Activated CD4-positive, alpha-beta T cell treated with anti-CD3 and anti-CD28 coated beads, Interleukin-2, amount 10 ng/mL, durations not matched to agents 24 days and 14 days (primary cell): ENCODE measurements at places on chromosomes 3 and 15. TPM values are rescaled to one million over a fixed set of nuclear protein-coding genes. Genes with fewer than 3 reads are reported as not detected.

Gene PODXL2
- total RNA-seq, result 9.2 and 9.8 TPM in 2 replicates

DNA sequence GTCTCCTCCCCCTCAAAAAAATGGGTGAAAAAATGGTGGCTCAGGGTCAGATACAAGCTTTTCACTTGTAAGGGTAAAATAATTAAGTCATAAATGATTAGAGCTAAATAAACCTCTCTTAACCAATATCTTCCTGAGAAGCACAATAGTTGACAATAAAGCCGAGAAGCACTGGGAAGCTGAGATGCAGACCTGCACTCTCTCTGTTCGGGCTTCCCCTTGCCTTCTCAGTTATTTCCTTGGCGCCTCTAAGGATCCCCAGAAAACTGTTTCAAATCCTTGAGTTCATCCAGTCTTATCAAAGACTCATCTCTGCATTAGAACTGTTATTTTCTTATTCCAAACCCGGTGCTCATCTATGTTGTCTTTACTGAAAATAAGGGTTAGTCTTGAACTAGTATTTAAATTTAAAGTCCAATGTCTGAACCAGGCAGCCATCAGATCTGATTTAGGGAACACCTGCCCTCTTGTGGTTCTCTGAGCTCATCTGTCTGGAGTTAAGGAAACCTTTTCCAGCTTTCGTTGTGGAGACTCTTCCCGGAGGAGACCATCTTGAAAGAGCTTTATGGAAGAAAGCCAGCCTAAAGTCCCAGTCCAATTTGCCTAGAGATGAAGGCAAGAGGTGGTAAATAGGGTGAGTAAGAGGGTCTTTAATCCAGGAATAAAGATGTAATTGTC, 256.4 kb upstream of the MCTP2 start:
- H3K36me3 ChIP-seq, result no peaks in the 10 kb centered on the region
- DNase-seq, result peak; percentile 40
- no peak overlapping the region for H3K4me3 ChIP-seq
- H3K4me1 ChIP-seq, result no peaks in the 10 kb centered on the region

Gene TTLL13
- 0.44 and 1.4 TPM in 2 replicates for total RNA-seq

GRCh38 chr3:160801386-160802118, 45.5 kb downstream of the PPM1L start:
- peak overlapping the region; percentile 71 for H3K4me3 ChIP-seq
- no peaks in the 10 kb centered on the region for H3K36me3 ChIP-seq
- H3K27ac ChIP-seq, result peak overlapping the region; percentile 84
- peaks cover 4% of the 10 kb centered on the region for H3K27me3 ChIP-seq

- H3K27me3 ChIP-seq, result no peaks in the 10 kb centered on the region
- no peak for DNase-seq
- H3K27ac ChIP-seq, result no peak overlapping the region
- H3K4me3 ChIP-seq, result no peak overlapping the region
- H3K4me1 ChIP-seq, result no peaks in the 10 kb centered on the region
Measured at GRCh38 chr3:177852001-177852807, 654.9 kb upstream of the TBL1XR1 start.

- no peak overlapping the region for H3K4me3 ChIP-seq
- no peaks in the 10 kb centered on the region for H3K36me3 ChIP-seq
- DNase-seq, result no peak
- H3K27ac ChIP-seq, result no peak overlapping the region
Measured at GRCh38 chr3:134622806-134623365, 27.9 kb downstream of the KY start.

Gene CHL1
- total RNA-seq, result not detected in 2 replicates

GRCh38 chr15:34239151-34239808, 14.5 kb downstream of the EMC4 start:
- peak overlapping the region; percentile 77 for H3K4me3 ChIP-seq
- no peaks in the 10 kb centered on the region for H3K27me3 ChIP-seq
- H3K27ac ChIP-seq, result peak overlapping the region; percentile 92
- peaks cover 21% of the 10 kb centered on the region for H3K4me1 ChIP-seq
- H3K36me3 ChIP-seq, result peaks cover 44% of the 10 kb centered on the region

DNA sequence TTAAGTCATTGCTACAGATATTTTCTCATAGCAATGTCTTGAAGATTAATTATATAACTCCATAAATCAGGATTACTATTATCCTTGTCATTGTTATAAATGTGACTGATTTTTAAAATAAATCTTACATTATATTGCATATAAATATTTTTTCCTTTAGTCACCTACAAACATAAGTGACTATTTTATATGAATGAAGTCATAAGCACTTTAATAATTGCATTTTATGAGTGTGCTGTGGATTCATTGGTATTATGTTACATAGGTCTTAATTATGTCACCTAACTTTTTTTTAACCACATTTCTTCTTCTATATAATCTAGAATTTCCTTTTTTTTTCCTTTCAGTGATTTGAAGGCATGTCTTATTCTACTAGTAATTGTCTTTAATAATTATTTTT, 1191.2 kb downstream of the NSUN3 start:
- no peaks in the 10 kb centered on the region for H3K36me3 ChIP-seq
- no peak for DNase-seq
- no peak overlapping the region for H3K27ac ChIP-seq
- no peaks in the 10 kb centered on the region for H3K4me1 ChIP-seq
- H3K27me3 ChIP-seq, result no peaks in the 10 kb centered on the region

Gene STAB1
- 0.07 TPM in 1 of 2 replicates, not detected in the other for total RNA-seq

DNA sequence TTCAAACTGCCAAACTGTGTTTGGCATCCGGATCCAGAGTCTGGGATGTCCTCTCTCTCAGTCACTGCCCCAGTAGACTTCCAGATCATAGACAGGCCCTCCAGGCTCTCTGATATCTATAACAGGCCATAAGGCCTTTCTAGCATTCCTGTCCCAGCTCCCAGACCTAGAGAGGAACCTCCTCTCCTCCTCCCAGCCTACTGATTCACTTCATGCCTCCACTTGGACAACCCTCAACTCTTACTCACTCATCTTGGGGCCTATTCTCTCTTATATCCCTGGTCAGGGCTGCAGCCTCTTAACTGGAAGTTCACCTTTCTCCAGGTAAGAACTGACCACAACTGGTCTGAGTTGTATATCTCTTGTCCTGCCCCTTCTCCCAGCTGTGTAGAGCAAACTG, 253.7 kb upstream of the TRIM42 start:
- peaks cover 3% of the 10 kb centered on the region for H3K27me3 ChIP-seq
- no peak for DNase-seq
- H3K27ac ChIP-seq, result no peak overlapping the region
- no peak overlapping the region for H3K4me3 ChIP-seq

Gene SYNPR
- total RNA-seq, result not detected in 2 replicates

- DNase-seq, result peak; percentile 89
- peaks cover 2% of the 10 kb centered on the region for H3K27me3 ChIP-seq
- peaks cover 38% of the 10 kb centered on the region for H3K4me1 ChIP-seq
- H3K27ac ChIP-seq, result peak overlapping the region; percentile 91
- peak overlapping the region; percentile 72 for H3K4me3 ChIP-seq
Measured at GRCh38 chr3:151268267-151269235, 9.8 kb downstream of the P2RY14 start.

DNA sequence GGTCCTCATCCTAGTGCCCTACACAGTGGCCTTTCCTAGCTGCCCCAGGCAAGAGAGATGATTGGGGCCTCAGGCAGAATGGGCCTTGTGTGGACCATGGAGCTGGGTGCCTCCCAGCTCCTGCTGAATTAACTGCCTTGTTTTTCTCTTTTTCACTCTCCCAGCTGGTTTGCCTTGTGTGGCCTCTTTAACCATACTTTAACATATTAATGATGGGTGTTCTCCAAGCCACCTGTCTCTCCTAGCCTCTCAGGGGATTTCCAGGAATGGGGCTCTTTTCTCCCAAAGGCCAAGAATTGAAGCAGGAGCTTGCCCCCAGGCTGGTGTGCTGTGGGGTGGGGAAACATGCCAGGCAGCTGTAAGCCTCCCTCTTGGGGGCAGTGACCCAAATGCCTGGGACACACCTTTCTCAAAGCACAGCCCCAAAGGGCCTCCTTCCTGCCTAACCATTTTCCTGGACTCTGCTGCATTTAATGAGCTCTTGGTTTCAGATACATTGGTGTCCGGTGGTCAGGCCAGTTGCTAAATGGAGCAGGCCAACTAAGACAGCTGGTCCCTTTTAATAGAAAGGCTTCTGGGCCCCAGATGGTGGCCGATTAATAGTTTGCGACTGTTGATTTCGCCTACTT, 5.6 kb downstream of the ALPK3 start:
- peaks cover 4% of the 10 kb centered on the region for H3K4me1 ChIP-seq
- peaks cover 6% of the 10 kb centered on the region for H3K27me3 ChIP-seq
- no peak overlapping the region for H3K27ac ChIP-seq

DNA sequence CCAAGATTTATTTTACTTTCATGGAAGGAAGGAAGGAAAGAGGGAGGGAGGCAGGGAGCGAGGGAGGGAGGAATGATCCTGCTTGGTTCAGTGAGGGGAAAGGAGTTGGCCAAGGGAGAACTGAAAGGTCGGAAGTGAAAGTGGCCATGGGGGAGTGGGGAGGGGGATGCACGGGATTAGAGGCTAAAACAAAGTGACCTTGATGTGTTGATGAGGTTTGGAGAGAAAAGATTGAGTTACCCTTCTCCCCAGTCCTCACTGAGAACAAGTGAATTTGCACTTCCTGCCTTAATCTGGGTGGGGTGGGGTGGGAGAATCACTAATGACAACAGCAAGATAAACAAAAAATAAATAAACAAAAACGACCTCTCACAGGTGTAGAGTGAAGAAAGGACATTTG, 212.0 kb upstream of the TLE3 start:
- peaks cover 9% of the 10 kb centered on the region for H3K4me1 ChIP-seq
- H3K4me3 ChIP-seq, result no peak overlapping the region
- peaks cover 33% of the 10 kb centered on the region for H3K27me3 ChIP-seq
- no peak overlapping the region for H3K27ac ChIP-seq
- no peaks in the 10 kb centered on the region for H3K36me3 ChIP-seq

Gene ITIH3
- total RNA-seq, result not detected in 2 replicates

GRCh38 chr3:174810254-174810653, 48.9 kb upstream of the NAALADL2 start:
- no peaks in the 10 kb centered on the region for H3K36me3 ChIP-seq
- no peak overlapping the region for H3K4me3 ChIP-seq
- H3K4me1 ChIP-seq, result no peaks in the 10 kb centered on the region
- no peak for DNase-seq

DNA sequence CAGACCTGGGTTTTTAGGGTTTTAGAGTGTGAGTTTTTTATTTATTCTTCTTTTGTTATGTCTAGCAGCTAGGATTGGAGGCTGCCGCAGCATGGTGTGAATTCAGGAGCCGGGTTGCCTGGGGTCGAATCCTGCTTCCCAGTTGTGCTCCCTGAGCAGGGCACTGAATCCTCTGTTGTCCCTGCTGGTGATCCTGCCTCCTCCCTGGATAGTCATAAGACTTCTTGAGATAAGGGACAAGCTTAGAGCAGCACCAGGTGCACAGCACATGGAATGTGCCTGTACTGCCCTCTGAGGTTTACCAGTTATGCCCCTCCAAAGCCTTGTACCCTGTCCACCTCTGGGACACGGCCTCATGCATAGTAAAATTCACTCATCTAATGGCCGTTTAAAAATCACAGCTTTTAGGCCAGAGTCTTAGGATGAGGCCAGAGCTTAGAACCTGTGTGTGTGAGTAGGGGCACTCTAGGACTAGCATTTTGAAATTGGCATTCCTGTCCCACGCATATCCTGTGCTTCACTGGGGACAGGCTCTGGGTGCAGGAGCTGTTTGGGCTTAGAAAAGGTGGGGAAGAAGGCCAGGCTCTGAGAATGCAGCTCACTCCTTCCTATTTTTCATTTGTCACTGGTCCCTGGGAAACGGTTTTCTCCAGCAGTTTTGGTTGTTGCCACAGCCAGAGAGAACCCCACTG, 47.7 kb downstream of the CHCHD6 start:
- H3K4me1 ChIP-seq, result peaks cover 6% of the 10 kb centered on the region
- H3K36me3 ChIP-seq, result no peaks in the 10 kb centered on the region
- no peak for DNase-seq
- no peak overlapping the region for H3K4me3 ChIP-seq

Gene TWF2
- total RNA-seq, result 80.3 and 87.0 TPM in 2 replicates

DNA sequence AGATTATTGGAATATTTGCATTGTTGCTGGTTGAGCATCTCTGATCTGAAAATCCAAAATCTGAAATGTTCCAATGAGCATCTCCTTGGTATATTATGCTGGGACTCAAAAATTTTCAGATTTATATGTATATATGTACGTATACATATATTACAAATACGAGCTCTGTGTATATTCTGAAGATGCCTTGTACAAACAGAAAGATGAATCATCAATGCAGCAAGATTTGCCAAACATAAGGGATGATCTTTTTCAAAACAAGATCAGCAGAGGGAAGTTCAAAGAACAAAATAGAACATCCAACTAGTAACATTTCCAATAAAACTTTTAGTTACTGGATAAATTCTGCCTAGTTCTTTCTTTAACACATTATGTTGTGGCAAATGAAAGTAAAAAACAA, 42.5 kb downstream of the HERC1 start:
- no peak overlapping the region for H3K27ac ChIP-seq
- DNase-seq, result no peak
- H3K4me1 ChIP-seq, result peaks cover 12% of the 10 kb centered on the region
- H3K27me3 ChIP-seq, result no peaks in the 10 kb centered on the region
- H3K4me3 ChIP-seq, result no peak overlapping the region

DNA sequence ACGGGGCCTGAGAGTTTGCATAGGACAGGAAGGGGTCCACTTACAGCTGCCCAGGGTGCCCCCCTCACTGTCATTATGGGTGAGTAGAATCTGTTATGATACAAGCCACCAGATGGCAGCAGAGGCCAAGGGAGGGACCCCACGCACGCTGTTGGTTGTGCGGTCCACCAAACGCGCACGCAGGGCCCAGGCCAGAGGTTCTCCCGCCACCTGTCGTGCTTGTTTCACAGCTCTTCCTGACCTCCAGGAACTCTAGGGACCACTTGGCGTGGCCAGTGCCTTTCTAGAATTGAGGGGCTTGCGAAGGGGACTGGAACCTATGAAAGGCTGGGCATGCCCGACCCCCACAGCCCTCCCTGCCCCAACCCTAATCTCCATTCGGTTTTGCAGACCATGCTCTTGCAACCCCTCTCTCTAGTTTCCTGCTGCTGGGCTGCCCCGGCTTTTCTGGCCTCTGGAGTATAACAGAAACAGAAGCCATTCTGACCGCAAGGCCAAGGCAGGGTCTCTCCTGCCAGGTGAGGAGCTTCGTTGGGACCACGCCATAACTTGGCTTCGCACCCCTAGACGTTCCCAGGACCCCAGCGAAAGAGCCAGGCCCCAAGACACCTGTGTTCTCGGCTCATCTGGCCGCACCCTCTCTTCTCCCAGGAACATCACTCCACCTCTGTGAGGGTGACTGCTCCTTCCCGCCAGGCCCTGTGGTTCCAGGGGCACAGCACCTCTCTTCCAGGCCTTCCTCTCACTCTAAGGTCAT, 46.0 kb downstream of the ALDH1L1 start:
- H3K27ac ChIP-seq, result no peak overlapping the region
- H3K4me1 ChIP-seq, result no peaks in the 10 kb centered on the region
- peak; percentile 81 for DNase-seq

DNA sequence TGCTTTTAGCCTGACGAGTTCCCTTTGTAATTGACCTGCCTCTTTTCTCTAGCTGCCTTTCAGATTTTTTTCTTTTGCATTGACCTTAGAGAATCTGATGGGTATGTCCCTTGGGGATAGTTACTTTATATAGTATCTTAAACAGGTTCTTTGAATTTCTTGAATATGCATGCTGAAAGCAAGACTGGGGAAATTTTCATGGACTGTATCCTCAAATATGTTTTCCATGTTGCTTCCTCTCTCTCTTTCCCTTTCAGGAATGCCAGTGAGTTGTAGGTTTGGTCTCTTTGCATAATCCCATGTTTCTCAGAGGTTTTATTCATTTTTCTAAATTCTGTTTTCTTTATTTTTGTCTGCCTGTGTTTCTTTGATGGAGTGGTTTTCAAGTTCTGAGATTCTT, 81.8 kb upstream of the CPNE4 start:
- no peak overlapping the region for H3K4me3 ChIP-seq
- H3K27ac ChIP-seq, result no peak overlapping the region
- no peaks in the 10 kb centered on the region for H3K27me3 ChIP-seq
- H3K4me1 ChIP-seq, result no peaks in the 10 kb centered on the region
- H3K36me3 ChIP-seq, result no peaks in the 10 kb centered on the region
- DNase-seq, result no peak
